Kidney epithelial cell (primary cell): ENCODE measurements at places on chromosomes 2 and 18. TPM values are rescaled to one million over a fixed set of nuclear protein-coding genes. Genes with fewer than 3 reads are reported as not detected.

- DNase-seq, result no peak
Observed at GRCh38 chr18:44922968-44923367, 242.3 kb downstream of the SETBP1 start.

- no peak for DNase-seq
Observed at GRCh38 chr2:42567806-42568400, 529 bp upstream of the MTA3 start.

- no peak for DNase-seq
Observed at GRCh38 chr2:24559473-24560113, 68.5 kb downstream of the NCOA1 start.

DNA sequence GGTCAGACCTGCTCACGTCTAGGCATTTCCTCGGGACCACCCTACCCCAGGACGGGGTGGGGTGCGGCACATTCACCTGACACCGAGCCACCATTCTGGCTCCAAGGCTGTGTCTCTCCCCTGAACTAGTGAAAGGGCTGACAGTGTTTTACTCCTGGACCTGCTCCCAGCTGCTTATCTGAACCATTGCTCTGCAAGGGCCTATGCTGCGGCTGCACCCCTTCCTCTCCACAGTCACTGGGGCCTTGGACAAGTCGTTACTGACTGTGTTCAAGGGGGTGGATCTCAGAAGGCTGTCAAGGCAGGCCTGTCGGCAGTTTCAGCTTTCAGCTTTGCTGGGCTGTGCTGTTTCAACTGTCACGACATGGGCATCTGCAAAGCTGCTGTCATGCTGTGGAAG, 11.7 kb downstream of the CREG2 start:
- no peak for DNase-seq

MTCL1 gene
- total RNA-seq, result 50.5 and 52.6 TPM in 2 replicates

SNTG2 gene
- 0.38 and 0.68 TPM in 2 replicates for total RNA-seq
